ENCODE measurements at places on chromosomes 1 and 21.

- no peak for DNase-seq
Observed at GRCh38 chr21:26365849-26366248, 195.3 kb upstream of the APP start.

DNA sequence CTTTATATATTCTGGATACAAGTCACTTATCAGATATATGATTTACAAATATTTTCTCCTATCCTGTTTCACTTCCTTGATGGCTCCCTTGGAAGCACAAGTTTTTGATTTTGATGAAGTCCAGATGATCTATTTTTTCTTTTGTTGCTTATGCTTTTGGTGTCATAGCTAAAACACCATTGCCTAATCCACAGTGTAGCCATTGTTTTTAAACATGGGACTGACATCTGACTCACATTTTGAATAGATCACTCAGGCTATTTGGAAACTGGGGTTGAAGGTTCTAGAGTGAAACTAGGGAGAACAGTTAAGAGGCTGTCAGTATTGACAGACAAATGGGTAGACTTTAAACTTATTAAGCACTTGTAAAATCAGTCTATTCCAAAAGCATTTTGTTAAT lies 16.6 kb downstream of the AK4 start:
- peak; percentile 35 for DNase-seq

DNA sequence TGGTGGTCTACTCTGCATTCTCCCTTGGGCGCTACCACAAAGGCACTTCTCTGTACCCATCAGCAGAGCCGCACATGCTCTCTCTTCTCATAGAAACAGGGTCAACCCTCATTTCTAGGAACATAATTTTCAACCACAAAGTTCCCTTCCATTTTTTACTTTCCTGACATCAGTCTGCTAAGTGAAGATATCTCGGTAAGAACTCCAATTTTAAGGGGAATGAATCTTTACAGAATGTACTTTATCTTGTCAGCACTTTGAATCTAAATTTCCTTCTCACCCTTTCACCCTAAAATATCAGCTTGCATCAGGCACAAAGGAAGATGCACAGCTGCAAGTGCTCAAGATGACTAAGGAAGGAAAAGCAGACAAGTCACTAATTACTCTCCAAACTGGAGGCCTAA lies 545.9 kb downstream of the SMYD3 start:
- DNase-seq, result peak; percentile 88

DNA sequence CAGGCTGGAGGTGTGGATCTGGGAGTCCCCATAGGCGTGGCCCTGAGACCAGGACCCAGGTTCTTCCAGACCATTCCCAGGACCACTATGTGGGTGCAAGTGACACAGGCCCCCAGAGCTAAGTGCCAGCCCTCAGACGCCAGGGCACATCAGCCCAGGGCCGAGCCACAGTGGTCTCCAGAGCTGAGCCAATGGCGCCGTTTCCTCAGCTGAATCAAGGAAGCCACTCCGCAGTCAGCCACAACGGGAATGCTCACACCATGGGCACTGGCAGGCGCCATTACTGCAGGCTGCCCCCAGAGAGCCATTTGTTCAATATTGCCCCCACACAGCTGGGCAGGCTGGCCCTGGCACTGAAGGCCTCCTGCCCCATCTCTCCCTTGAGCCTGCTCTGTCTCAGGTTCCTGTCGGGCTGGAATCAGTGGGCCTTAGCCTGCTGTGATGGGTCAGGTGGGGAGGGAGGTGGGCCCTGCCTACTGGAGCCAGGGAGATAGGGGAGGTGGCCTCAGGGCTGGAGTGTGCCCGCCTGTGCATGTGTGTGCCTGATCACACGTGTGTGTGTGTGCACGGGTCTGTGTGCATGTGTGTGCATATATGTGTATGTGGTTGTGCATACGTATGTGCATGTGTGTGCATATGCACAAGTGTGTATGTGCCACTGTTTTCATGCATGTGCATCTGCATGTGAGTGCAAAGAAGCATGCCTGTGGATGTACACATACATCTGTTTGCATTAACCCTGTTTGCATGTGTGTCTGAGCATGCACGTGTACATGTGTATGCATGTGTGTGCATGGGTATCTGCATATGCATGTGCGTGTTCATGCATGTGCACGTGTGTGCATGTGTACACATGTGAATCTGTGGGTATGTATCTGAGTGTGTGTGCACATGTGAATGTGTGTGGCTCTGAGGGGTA lies 6.1 kb downstream of the GJC2 start:
- DNase-seq, result no peak

DNA sequence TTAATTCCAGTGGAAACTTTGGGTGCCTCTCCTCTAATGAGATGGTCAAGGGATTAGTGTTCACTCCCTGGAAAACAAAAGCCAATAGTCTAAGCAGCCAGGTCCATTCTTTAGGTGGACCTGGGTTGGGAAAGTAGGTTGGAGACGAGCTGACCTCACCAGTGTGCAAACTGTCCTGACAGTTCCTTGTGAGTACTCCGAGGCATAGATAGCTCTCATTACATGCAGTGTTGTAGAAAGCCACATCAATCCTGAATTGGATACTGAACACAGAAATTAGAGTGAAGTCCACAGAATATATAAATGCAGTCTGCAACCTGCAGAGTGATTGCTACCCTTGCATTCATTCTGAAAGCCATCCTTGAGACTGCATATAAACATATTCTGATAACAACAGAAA lies 675.1 kb upstream of the CXADR start:
- no peak for DNase-seq

DNA sequence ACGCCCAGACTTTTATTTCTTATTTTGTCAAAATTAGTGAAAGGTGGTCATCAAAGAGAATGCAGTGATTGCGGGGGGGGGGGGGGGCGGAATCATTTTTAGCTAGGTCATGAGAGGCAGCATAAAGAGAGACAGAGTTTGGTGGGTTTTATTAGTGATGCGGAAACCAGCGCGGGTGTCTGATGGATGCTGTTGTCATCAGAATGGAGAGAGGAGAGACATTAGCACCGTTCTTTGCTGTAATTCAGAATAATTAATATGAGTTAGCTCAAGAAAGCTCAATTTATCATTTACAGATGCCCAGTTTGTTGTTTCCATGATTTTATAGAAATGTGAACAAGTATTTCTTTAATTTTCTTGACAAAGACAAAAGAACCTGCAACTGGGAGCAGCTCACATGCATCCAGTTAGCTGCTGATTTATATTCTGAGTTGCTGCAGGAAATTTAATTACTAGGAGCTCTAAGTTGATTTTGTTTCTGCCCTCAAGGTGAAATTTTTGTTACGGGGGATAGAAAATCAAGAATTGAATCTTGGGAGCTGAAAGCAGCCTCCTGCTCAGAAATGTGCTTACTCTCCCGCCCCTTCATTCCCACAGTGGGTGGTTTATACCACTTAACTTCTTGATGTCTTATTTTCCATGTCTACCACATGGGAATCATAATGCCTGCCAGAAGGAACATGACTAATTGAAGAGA lies 133.4 kb upstream of the MAP1LC3C start:
- no peak for DNase-seq

GRCh38 chr1:66397192-66397591 lies 136.8 kb upstream of the SGIP1 start:
- no peak for DNase-seq

- no peak for DNase-seq
Observed at GRCh38 chr1:25338986-25339385, 852 bp downstream of the TMEM50A start.

DNA sequence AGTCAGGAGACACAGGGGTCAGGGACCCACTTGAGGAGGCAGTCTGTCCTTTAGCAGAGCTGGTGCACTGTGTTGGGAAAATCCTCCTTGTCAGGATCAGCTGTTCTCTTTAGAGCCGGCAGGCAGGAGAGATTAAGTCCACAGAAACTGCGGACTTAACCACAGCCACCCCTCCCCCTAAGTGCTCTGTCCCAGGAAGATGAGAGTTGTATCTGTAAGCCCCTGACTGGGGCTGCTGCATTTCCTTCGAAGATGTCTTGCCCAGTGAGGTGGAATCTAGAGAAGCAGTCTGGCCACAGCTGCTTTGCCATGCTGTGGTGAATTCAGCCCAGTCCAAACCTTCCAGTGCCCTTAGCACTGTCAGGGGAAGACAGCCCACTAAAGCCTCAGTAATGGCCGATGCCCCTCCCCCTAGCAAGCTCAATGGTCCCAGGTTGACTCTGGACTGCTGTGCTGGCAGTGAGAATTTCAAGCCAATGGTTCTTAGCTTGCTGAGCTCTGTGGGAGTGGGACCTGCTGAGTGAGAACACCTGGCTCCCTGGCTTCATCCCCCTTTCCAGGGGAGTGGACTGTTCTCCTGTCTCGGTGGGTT lies 172.8 kb downstream of the ST6GALNAC3 start:
- DNase-seq, result no peak

- DNase-seq, result no peak
Observed at GRCh38 chr1:191025896-191026642, 548.4 kb upstream of the BRINP3 start.

DNA sequence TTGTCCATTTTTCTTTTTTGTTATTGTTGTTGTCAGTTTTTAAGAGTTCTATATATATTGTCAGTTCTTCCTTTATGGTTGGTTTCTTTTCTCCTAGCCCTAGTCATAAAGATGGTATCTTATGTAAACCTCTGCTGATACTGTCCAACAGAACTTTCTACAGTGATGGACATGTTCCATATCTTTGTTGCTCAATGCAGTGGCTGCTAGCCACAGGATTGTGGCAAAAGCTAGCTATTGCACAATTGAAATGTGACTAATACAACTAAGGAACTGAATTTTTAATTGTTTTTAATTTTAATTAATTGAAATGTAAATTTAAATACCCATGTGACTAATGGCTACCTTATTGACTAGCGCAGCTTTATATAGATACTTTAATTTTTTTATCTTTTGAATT lies 411.8 kb upstream of the PTBP2 start:
- DNase-seq, result peak; percentile 74

GRCh38 chr1:212620293-212620692 lies 11.7 kb downstream of the ATF3 start:
- no peak for DNase-seq

- peak; percentile 37 for DNase-seq
Observed at GRCh38 chr1:68178821-68179490, 53.4 kb downstream of the WLS start.

GRCh38 chr1:235954306-235955283 lies 87.9 kb upstream of the LYST start:
- peak; percentile 27 for DNase-seq

GRCh38 chr1:182293119-182293589 lies 98.4 kb downstream of the GLUL start:
- DNase-seq, result no peak

DNA sequence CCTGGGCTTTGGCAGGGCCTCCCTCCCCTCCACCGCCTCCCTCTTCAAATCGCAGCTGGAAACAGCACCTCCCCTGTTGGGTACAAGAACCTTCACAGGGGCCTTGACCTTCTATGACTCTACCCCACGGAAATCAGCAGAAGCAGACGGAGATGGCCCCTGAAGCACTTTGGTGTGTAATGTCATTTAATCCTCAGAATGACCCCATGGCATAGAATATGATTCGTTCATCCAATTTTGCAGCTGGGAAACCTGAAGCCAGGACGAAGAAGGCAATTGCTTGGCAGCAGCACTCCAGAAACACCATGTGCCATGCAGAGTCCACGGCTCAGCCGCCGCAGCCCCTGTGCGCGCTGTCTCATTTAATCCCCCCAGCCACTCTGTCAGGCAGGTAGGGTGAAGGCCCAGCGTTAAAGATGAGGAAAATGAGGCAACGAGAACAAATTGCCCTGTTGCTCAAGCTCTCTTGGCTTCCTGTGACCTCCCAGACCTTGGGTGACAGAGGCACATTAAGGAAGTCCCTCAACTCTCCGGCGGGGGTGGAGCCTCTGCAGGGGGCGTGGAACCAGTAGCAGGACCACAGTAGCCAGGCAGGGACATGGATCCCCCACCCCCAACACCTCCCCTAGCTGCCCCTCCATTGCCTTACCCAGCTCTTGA lies 25.8 kb upstream of the LAPTM5 start:
- DNase-seq, result no peak

DNA sequence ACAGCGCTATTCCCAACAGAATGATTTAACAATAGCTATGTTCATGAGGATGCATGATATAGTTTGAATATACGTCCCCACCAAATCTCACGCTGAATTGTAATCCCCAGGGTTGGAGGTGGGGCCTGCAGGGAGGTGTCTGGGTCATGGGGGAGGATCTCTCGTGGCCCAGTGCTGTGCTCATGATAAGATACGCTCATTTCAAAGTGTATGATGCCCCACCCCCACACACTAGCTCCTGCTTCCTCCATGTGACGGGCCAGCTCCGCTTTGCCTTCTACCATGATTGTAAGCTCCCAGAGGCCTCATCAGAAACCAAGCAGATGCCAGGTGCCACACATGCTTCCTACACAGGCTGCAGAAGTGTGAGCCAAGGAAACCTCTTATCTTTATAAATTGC lies 93.6 kb downstream of the SMYD3 start:
- no peak for DNase-seq

- DNase-seq, result no peak
Observed at GRCh38 chr1:169044296-169044695, 62.2 kb upstream of the ATP1B1 start.

- DNase-seq, result no peak
Observed at GRCh38 chr1:165910764-165911421, 83.5 kb downstream of the UCK2 start.

DNA sequence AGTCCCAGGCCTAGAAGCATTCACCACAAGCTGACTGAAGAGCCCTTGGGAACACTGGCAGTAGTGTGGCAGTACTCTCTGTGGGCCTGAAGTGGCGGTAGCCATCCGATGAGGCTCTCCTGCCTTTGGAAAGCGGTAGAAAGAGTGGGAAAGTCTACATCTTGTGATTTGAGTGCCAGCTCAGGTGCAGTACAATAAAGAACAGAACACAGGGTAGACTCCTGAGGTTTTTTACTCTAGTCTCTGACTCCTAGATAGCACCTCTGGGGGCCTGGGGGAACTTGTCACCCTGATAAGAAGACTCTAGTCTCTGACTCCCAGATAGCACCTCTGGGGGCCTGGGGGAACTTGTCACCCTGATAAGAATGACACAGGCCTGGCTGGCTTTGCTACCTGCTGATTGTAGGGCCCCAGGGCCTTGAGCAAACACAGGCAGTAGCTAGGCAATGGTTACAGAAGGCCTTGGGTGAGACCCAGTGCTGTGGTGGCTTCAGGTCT lies 18.0 kb upstream of the IL20 start:
- DNase-seq, result no peak

GRCh38 chr1:14138687-14139086 lies 438.7 kb downstream of the PRDM2 start:
- DNase-seq, result no peak

- no peak for DNase-seq
Observed at GRCh38 chr1:97870589-97870988, 50.2 kb downstream of the DPYD start.
